ENCODE measurements at places on chromosomes 7 and 10.

DNA sequence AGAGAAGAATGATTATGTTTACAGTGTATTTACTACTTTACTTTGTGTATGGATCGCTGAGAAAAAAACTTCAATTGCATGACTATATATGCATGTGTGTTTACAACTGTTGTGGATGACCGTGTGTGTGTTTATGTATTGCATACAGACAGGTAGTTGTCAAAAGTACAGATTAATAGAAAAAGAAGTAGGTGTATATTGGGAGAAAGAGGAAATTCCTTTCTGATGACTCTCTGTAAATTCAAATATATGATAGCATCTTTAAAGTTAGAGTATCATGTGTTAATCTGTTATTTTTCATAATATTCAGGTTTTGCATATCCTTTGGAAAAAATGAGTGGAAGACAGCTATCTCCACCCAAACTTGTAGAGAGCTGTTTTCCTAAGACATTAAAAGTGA is 160.4 kb upstream of the AGR3 start:
- DNase-seq = no peak

- no peak for DNase-seq
Measured at GRCh38 chr7:15848901-15849300, 162.4 kb upstream of the MEOX2 start.

DNA sequence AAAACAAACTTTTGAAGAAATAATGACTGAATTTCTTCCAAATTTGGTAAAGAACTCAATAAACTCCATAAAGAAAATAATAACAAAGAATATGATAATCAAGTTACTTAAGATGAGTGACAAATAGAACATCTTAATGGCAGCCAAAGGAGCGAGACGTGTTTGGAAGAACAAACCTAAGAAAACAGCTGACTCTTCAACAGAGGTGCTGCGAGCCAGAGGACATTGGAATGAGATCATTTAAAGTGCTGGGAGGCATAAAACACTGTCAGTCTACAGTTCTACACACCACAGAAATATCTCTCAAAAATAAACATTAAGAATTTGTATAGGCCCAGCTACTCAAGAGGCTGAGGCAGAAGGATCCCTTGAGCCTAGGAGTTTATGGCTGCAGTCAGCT is 443.5 kb downstream of the PAXIP1 start:
- DNase-seq = no peak

DNA sequence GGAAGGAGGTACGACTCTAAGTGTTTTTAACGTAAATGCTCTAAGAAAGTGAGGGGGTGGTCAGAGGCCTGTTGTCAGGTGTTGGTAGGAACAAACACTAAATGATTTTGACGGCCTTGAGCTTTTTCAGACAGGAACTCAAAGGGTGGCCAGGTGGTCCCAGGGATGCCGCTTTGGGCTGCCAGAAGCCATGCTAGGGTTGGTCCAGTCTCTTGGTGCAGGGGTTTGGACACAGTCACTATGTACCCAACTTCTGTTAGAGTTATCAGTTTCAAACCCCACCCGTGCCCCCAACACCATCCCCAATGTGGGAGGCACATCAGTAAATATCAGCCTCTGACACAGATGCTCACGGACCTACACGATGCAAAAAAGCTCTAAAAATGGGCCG is 9.3 kb downstream of the ATP6V0E2 start:
- no peak for DNase-seq

DNA sequence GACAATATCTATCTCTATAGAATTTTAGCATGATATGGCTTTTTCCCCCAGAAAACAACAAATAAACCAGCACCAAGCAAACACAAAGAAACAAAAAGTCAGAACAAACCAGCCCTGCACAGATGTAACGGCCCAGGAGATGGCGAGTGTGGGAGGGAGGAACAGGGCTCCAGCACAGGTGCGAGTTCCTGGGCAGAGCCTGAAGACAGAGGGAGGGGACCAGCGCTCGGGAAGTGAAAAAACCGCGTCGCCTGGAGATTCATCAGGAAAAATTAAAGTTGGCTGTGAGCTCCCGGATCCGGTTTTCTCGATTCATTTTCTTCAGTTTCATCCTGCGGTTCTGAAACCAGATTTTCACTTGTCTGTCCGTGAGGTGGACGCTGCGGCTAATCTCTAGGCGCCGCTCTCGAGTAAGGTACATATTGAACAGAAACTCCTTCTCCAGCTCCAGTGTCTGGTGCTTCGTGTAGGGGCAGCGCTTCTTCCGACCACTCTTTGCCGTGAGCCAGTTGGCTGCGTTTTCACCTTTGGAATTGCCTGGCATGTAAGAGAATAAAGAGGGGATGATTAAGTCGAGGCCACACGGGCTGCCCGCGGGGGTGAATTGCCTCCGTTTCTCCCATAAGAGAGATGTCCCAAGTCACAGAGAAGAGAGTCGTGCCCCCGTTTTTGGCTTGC is 2.3 kb downstream of the HOXA10 start:
- DNase-seq = no peak

DNA sequence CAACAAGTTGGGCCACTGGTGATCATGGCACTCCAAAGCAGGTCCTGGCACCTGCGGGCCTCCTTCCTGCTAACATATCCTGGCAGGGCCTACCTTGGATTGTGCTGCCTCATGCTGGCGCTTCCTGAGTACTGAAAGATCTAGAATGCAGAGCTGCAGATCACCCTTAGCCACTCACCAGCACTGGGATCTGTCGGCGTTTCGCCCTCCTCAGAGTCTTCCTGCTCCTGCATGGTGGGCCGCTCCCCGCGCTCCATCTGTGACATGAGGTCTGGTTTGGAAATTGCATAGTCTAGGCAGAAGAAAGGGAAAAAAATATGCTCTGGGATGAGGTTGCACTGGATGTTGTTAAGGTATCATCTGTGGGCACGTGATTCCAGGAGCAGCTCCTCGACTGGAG is 10.0 kb downstream of the ZNF777 start:
- no peak for DNase-seq

DNA sequence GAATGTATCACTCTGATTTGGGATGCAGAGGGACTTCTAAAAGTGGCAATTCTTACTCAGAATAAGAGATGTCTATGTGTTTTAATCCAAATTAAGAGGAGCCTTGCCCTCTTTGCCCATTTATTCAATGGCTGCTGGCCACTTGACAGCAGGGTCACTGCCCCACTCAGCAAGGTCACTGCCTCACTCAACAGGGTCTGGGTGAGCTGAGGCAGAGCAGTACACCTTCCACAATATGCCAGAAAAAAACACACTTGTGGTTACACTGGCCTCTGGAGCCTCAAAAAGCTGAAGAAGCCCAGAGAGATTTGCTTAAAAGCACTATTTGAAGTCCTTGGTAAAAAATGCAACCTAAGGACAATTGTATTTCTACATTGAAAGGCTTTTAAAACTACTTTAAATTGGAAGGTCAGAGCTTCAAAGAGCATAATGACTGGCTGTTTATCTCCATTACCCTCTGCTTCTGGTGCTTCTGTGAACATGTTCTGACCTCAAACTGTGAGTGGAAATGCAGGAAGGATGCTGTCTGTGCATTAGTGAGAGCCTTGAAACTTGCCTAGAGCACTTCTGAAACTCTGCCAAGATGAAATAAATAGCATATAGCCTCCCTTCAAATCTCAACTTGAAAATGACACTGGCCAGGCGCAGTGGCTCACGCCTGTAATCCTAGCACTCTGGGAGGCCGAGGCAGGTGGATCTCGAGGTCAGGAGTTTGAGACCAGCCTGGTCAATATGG is 35.1 kb upstream of the WIPF3 start:
- no peak for DNase-seq

DNA sequence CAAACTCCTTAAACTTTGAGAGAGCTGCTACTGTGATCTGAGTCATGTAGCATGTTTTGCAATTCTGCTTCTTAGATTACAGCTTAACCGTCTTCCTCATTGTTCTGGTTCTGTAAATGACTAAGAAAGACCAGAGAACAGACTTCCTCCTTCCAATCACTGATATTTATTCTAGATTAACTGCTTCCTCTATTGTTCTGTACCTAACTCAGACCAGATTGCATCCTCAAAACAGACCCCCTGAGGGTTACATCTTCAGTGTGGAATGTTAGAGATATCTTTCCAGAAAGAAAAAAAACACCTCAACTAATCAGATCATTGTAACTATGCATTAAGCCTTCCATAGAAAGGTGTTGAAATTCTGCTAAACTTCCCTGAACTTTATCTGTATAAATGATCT is 5.7 kb upstream of the PIP start:
- DNase-seq = no peak

GRCh38 chr7:39461263-39461820 is 104.9 kb upstream of the YAE1 start:
- DNase-seq = no peak

- DNase-seq = no peak
Measured at GRCh38 chr7:6007386-6007785, 1.5 kb downstream of the PMS2 start.

DNA sequence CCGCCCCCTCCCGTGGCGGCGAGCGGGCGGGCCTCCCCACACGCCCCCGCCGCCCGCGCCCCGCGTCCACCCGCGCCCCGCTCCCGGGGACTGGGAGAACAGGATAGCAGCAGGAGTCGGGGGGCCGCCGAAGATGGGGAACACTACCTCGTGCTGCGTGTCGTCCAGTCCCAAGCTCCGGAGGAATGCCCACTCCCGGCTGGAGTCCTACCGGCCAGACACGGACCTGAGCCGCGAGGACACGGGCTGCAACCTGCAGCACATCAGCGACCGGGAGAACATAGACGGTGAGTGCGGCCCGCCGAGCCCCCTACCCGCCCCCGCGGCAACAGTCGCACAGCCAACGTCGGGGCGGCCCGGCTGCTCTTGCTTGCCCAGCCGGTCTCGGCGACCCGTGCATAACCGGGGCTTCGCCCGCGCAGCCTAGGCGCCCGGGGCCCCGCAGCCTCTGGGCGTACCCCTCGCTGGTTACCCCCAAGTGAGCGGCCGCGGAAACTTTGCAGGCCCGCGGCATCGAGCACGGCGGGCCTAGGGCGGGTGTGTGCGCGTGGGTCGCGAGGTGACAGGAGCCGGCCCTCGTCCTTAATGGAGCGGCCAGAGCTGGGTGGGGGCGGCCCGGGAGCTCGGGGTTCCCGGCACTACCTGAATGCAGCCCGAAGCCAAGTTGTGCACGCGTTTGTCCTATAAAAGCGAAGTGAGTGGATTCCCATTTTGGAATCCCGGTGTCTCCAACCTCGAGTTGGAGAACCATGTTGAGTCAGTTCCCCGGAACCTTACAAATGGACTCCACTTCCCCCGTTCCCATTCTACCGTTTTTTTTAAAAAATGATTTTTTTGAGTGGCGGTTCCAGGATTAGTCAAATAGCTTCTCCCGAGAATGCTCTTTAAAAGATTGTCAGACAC is 863 bp downstream of the CCNY start:
- no peak for DNase-seq

- DNase-seq = no peak
Measured at GRCh38 chr10:47160261-47160908, 139.6 kb upstream of the GDF10 start.

- no peak for DNase-seq
Measured at GRCh38 chr10:117499248-117500105, 43.1 kb upstream of the EMX2 start.

DNA sequence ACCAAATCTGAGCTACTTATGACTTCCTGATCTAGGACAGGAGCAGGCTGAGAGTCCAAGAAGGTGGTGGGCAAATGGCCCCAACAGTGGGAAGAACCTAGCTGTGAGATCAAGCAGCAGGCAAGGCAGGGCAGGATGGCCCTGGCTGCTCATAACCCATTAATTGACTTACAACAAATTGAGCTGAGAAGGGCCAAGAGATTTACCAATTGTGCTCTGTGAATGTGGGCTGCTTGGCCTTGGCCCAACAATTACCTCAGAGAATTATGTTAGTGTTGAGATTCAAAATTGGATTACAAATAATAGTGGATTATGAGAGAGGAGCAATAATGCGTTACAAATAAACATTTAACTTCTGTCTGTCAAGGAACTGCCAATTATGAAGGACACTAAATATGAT is 956.5 kb downstream of the KCNMA1 start:
- DNase-seq = no peak
